Cardiac muscle cell (in vitro differentiated cells and primary cell): ENCODE measurements at places on chromosomes 16 and 17.

- DNase-seq, result no peak
Measured at GRCh38 chr17:33090806-33091205, 99.2 kb downstream of the SPACA3 start.

DNA sequence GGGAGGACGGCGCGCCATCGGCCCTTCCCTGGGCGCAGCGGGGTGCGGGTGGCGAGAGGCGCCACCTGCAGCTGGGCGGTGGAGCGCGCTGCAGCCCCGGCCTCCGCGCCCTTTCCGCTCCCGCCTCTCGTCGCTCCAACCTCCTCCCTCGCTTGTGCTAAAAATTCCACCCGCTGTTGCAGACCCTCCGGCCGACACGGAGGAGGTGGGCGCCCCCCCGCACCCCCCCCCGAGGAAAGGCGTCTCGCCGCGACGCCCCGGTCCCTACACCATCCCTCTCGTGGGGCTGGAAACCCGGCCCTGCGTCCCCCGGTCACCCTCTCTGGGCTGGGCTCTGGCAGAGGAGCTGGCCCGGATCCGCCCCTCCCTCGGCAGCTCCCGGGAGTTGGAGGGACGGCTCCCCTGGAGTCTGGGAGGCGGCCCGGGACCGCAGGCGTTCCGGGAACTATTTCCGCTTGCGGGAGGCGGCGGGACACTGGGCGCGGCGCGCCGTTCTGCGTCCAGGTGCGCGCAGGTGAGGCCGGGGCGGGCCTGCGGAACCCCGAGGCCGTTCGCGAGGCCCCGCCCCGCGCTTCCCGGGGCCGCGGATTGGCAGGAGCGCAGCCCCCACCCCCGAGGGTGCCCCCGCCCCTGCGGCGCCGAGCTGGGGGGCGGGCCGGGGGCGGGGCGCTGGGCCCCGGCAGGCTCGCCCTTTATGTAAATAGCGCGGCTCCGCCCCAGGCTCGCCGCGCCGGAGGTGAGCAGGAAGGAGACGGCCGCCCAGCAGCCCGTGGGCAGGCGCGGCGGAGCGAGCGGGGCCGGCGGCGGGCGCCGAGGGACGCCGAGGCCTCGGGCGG, at the start of gene LLGL2:
TSS of gene LLGL2 (plus strand) at position 728 of the 836 bp plus-strand sequence. CDS start 17,730 bp downstream, outside the sequence.
- DNase-seq, result peak; percentile 60

DNA sequence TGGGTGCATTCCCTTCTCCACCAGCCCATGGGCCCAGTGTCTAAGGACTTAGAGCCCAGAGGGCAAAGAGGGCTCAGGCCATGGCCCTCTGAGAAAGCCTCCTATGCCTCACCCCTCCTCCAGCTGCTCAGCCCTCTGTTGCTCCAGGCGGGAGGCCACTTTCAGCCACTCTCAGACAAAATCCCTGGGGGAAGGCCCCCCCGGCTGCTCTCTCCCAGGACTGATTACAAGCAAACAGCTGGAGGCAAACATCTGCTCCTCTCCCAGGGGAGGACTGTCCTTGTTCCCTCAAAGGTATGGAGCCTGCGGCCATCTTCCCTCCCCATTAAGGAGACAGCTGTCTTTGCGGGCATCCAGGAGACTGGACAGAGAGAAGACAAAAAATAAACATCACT, 54.9 kb upstream of the DLX4 start:
- DNase-seq, result no peak

GRCh38 chr17:16585796-16586195, 16.8 kb upstream of the ZNF287 start:
- no peak for DNase-seq

- DNase-seq, result no peak
Measured at GRCh38 chr17:9865586-9865985, 39.5 kb downstream of the RCVRN start.

- no peak for DNase-seq
Measured at GRCh38 chr16:71927787-71928186, 32.5 kb downstream of the IST1 start.

DNA sequence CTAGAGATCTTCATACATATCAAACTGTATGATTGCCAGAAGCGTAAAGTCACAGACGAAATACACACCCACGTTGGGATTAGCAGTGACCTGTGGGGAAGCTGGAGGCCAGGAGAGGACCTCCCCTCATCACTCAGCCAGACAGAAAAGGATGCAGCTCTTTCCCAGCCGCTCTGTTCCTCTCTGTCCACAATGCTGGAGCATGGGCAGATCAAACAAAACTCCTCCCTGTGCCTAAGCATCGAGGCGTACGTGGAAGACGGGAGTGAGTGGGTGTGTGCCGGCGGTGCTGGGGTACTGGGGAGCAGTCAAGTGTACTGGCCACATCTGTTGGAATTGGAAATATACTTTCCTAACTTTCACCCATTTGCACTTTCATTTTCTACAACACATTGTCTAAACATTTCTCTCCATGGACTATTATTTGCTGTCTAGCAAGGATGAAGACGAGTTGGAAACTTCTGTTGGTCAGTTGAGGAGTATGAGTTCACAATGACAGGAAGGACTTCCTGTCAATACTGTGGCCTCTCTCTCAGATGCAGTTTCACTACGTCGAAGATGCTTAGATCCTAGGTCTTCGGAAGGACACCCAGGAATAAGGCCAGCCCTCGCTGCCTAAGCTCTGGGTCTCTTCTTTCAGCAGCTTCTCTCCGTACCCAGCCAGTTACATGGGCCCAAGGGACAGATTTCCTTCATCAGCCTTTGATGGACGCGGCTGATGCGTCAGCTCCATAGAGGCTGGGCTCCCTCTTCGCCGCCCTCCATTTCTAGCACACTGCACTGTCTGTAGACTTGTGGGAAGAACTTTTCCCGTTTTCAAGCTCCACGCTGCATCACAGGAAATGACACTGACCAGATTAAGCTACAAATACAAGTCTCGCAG, 30.6 kb upstream of the ENDOV start:
- DNase-seq, result no peak

DNA sequence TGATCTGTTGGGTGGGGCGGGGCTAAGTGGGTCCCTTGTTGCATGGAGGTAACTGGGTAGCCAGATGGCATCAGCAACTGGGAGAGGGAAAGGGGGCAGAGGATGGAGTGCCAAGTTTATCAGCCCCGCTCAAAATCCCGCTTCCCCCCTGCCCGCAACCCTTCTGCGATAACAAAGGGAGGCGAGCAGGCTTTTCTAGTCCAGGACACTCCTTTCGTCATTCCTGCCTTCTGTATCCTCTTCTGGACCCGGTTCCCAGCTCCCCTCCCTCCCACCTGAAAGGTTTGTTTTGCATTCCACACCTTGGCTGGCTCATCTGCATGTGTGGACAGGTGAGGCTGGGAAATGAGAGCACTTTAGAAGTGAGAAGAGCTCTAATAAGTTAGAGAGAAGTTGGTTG, 53.3 kb downstream of the HLF start:
- DNase-seq, result no peak

- DNase-seq, result peak; percentile 24
Measured at GRCh38 chr17:82536512-82537201, 17.1 kb downstream of the FOXK2 start.

DNA sequence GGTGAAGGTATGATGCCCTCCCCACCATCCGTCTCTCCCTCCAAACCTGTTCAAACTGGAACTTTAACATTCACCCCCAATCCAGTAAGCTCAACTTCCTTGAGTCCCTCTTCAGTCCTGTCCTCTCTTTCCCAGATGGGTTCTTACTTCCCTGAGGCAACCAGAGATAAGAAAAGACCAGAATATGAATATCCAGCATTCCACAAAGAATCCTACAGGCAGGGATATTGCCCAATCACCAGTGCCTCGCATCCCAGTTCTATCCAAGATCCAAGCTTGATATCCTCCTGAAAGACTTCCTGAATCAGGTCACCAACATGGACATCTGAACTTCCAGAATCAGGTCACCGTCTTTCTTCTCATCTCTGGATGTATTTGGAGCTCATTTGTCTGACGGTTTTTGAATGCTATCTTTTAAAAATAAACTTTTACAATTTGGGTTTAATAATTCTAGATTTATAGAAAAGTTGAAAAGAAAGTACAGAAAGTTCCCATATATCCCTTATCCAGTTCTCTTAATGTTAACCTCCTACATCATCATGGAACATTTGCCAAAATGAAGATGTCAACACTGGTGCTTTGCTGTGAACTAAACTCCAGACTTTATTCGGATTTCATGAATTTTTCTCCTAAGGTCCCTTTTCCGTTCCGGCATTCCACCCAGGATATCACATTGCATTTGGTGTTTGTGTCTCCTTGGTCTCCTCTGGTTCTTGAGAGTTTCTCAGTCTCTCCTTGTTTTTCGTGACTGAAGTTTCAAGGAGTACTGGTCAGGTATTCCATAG, 13.7 kb upstream of the COL1A1 start:
- DNase-seq, result no peak

GRCh38 chr17:4948166-4948930, at the start of gene PFN1:
TSS of gene PFN1 (minus strand) at chr17:4948530. CDS start at chr17:4948394, 136 bp downstream.
- DNase-seq, result peak; percentile 88

DNA sequence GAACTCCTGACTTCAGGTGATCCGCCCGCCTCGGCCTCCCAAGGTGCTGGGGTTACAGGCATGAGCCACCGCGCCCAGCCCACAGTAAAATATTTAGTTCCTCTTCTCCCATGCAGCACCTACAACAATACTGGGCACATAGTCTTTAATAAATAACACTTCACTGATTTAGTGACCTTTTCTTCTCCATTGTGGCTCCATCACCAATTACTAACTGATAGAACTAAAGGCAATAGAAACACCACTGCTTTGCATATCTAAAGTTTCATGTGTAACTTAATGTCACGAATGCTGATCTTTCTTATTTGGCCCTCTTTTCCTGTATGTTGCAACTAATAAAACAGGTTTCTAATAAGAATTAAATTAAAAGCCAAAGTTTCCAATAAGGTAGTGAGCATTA, 38.9 kb downstream of the TRIM37 start:
- DNase-seq, result no peak

DNA sequence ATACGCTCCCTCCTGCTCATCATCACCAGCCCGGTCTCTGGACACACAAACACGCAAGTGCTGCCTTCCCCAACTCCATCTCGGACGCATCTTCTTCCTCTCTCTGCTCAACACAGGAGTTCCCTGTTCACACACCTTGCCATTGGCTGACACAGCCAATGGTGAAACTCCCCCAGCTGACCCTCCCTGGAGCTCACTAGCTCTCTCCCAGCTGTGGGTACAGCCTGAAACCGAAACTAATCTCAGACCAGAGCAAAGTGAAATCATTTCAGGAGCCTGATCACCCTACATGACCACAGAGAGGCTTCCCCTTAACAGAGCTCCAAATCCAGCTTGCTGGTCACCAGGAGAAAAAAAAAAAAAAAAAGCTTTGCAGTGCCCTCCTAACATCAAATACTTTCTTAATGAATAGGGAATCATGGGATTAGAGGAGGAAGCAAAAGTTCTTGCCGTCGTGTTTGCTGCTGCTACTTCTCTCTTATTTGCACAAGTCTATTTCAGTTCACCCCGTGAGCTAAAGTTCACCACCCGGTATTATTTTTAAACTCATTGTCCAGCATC, 8.3 kb downstream of the CUEDC1 start:
- DNase-seq, result peak; percentile 66

DNA sequence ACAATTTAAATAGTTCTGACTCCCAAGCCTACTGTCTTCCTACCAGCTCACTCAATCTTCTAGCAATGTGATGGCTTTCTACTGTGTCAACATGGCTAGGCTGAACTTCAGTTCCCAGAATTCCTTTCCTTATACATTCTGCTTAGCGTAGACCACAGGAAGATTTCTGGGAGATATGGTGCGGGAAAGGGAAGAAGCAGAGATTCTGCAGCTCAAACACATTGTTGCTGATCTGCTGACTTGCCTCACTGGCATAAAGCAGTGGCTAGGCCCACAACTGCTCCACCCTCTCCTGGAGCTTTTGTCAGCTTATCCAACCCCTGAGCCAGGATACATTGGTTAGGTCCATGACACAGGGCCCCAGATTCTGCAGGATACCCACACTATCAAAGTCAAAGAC, 58.8 kb downstream of the GAS7 start:
- no peak for DNase-seq

DNA sequence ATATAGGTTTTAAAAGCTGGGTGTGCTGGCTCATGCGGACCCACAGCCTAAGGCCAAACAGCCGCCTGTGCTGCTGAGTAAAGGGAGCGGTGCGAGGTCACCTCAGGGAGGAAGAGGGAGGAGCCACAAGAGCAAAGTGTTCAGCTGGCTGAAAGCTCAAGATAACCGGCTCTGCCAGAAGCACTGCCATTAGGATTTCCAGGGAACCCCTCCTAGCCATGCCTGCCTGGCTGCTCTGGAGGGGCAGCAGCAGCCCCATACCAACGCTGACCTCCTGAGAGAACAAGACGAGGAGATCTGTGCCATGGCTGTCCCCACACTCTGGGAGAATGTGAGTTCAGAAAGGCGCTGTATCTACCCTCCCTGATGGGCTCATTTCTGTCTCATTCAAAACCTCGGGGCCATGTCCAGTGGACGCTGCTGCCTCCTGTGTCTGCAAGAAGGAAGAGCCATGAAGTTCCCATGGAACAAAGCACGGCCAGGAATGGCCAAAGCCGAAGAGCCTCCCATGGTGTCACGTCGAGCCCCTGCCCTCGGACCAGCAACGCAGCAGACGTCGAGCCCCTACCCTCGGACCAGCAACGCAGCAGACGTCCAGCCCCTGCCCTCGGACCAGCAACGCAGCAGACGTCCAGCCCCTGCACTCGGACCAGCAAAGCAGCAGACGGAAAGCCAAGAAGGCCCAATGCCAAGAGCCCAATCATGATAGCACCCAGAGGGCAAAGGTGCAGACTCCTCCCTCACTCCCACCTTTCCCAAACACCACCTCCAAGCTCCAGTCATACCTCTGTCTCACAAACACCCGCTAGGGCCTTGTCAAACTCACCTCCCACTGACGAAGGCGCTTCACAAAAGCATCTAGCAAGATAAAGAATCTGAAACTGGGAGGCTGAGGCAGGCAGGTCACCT, 107.0 kb downstream of the ANKRD11 start:
- peak; percentile 65 for DNase-seq

- DNase-seq, result no peak
Measured at GRCh38 chr16:17770104-17770503, 299.3 kb upstream of the XYLT1 start.

- DNase-seq, result no peak
Measured at GRCh38 chr16:66691234-66691633, 5.3 kb downstream of the CMTM4 start.

GRCh38 chr17:10718547-10718946, 11.3 kb downstream of the TMEM220 start:
- DNase-seq, result no peak

DNA sequence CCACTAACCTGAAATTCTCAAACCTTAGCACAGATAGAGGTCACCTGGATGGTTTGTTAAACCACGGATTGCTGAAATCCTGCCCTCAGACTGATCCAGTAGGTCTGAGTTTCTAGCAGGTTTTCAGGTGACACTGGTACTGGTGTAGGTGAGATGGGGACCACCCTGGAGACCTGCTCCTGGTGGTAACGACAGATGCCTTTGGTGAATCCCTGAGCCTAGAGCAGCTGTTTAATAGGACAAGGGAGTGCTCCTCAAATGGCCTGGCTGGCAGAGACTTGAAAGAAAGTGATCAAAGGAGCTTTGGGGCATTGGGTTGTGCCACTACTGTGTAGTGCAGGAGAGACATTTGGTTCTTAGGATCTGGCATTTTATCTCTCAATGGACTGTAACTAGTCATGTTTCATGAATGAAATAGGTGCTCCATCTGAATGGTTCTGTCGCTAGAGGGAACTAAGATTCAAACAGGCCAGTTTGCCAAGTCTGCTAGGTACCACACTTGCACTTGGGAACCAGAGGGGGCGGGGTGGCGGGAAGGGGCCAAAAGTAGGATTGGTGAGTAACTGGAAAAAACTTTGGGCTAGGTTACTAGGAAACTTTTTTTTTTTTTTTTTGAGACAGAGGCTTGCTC, 2.9 kb upstream of the IFI35 start:
- peak; percentile 52 for DNase-seq

- peak; percentile 53 for DNase-seq
Measured at GRCh38 chr17:29760279-29761039, 137.7 kb upstream of the CORO6 start.
